ENCODE measurements at places on chromosomes 13 and 19.

DNA sequence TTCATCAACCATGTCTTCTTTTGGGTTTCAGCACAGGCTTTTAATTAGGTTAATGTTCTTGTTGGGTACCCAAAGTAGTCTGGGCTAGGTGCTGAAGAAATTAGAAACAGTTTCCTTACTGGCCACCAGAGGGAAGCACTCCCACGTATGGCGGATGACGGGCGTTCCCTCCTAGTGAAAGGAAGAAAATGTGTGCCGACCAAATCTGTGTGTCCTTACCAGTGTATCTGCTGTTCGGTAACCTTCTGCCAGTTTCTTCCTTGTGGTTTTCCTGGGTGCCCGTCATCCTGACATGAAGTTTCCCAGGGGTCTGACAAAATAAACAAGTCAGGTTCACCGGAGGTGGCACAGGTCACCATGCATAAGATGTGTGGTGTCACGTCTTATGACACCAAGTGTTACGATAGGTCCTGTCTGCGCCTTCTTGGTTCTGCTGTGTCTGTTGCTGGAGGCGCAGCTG lies 6.0 kb upstream of the WDR88 start:
- peak; percentile 62 for DNase-seq

DNA sequence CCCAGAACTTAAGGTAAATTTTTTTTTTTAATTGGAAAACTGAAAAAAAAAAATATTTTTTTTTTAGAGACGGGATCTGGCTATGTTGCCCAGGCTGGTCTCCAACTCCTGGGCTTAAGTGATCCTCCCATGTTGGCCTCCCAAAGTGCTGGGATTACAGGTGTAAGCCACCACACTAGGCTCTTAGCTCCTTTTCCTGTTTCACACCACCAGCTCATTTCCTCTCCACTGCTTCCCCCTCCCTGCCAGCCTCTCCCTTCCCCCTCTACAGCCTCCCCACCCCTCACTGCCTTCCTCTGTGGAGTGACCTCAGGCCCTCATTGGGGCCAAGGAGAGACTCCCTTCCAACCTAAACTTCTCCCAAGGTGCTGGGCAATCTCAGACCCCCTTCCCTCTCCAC lies 4.2 kb upstream of the GIPR start:
- no peak for DNase-seq

DNA sequence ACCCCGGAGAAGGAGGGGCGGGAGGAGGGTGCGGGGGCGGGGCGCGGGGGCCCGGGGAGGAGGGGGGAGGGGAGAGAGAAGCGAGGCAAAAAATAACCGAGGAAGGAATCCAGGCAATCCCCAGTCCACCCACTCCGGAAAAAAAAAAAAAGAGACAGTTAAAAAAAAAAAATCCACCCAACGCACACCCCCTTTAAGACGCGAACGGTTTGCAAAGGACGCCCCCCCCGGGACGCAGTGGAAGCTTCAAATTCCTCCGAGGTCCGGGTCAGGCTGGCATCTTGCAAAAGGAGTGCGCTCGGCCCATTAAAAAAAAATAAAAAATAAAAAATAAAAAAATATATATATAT lies at the start of gene CACNA1A:
Gene CACNA1A (minus strand): TSS at position 9 of the 350 bp plus-strand sequence. CDS start 255 bp downstream, outside the sequence.
- DNase-seq = peak; percentile 19

- DNase-seq = peak; percentile 3
Observed at GRCh38 chr19:44303320-44303719, 1.5 kb downstream of the ZNF235 start.

DNA sequence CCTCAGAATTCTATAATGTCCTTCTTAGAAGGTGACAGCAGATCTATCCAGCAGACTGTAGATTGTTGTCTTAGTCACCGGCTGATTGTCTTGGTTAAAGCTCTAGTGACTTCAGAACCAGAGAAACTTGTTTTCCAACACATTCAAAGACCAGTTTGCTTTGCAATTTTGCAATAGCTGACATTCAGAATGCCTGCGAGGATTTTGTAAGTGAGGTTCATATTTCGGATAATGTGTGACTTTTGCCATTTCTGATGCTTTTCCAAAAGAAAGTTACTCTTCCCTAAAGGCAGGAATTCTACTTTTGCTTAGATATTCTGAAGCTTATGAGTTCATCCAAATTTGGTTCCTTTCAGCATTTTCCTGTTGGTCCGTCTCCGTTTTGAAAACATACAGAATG lies 13.2 kb downstream of the SPINT2 start:
- DNase-seq = no peak

- no peak for DNase-seq
Observed at GRCh38 chr19:39207293-39207836, 3.3 kb upstream of the SYCN start.

GRCh38 chr13:76822698-76823267 lies 63.4 kb downstream of the KCTD12 start:
- DNase-seq = peak; percentile 31

DNA sequence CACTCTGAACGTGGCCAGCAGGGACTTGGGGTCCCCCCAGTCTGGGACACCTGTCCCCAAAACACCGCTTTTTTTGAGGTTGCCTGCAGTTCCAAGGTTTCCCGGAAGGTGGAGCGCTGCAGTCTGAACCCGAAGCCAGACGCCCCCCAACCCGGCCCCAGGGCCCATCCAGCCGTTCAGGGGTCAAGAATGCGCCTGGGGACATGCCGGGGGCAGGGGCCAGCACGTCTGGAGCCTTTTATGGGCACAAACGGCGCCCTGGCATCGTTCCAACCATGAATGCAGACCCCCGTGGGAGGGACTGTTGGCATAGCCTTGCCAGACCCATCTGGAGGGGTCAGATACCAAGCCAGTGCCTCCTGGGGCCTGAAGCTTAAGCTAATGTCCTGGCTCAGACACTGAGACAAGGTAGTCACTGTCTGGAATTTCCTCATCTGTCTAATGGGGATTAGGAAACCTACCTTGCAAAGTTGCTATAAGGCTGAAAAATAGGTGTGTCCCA lies 6.9 kb downstream of the S1PR5 start:
- DNase-seq = no peak

- no peak for DNase-seq
Observed at GRCh38 chr13:71967990-71968389, 101.0 kb upstream of the DACH1 start.

DNA sequence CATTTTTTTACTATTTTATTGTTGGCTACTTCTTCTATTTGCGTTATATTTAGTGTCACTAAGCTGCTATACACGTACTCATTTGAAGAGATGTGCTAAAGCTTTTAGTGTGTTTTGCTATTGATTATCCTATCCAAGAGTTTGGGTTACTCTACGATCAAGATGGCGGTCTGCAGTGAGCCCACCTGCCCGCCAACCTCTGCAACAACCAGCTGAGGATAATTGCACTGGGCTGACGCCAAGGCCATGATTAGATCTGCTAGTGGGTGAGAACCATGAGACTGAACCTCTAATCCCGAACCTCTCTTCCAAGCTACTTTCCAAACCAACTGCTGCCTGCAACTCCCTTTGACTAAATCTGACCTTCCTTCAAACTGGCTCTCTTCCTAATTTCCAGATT lies 1.8 kb downstream of the CPB2 start:
- no peak for DNase-seq

- no peak for DNase-seq
Observed at GRCh38 chr19:45554481-45554880, 30.1 kb downstream of the OPA3 start.

GRCh38 chr19:19296953-19297689 lies 23.2 kb downstream of the SUGP1 start:
- DNase-seq = no peak

- DNase-seq = peak; percentile 46
Observed at GRCh38 chr19:55156202-55157063, 1.1 kb downstream of the TNNI3 start.

DNA sequence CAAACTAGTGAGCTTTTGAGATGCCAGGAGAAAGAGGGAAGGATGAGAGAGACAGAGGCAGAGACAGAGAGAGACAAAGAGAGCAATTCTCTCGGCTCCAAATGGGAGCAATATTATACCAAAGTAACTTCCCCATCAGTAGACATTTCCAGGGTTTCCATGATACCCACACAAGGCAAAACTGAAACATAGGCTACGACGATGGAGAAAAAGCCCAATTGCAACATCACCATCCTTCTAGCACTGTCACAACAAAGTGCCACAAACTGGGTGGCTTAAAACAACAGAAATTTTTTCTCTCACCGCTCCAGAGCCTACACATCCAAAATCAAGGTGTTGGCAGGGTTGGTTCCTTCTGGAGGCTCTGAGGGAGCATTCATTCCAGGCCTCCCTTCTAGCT lies 81.4 kb downstream of the KCTD12 start:
- no peak for DNase-seq

- peak; percentile 46 for DNase-seq
Observed at GRCh38 chr13:99045396-99045795, 67.5 kb upstream of the DOCK9 start.

- DNase-seq = no peak
Observed at GRCh38 chr19:3981736-3982681, 3.3 kb downstream of the EEF2 start.

DNA sequence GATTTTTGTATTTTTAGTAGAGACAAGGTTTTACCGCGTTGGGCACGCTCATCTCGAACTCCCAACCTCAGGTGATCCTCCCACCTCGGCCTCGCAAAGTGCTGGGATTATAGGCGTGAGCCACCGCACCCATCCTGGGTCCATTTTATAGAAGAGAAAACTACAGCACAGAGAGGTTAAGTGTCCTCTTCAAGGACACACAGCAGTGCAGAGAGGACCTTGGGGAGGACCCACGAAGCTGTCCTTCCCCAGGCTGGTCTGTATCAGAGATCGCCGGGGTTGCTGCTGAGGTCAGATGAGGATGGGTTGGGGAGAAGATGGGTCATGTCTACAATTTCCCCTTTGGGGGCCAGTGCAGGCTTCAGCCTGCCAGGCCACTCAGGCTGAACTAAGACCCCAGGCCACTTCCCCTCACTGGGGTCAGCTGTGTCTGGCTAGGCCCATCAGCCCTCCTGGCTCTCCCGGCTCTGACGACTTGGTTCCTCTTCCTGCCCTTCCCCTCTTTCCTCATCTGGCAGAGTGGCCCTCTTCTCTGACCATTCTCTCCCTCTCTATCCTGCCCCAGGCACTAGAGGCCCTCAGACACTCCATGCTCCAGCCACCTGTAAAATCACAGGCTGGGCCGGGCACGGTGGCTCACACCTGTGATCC lies 9.6 kb downstream of the MYO1F start:
- no peak for DNase-seq

DNA sequence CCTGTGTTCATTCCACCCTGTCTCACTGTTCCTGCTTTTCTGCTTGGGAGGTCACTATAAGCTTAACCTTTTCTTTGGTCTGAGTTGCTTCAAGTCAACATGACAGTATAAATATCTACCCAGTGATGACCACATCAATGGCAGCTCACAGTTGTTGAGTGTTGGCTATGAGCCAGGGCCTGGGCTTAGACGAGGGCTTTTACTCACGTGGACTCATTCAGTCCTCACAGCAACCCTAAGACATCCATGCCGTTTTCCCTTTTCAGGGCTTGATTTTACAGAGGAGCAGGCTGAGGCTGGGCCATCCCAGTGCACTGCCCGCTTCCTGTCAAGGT lies 10.2 kb upstream of the CCDC97 start:
- DNase-seq = peak; percentile 53

DNA sequence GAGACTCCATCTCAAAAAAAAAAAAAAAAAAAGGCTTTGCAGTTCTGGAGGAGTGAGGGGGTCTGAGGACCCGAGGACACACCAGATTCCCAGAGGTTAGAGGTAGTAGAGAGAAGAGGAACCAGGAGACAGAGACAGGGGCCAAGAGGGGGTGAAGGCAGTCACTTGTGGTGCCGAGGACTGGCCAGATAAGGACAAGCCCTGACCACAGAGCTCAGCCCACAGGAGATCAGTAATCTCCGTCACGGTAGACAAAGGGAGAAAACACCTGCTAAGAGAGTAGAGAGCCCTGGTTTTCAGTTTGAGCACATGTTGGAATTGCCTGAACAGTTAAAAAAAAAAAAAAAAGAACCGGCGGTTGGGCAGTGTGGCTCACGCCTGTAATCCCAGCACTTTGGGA lies 1.7 kb upstream of the PRAM1 start:
- no peak for DNase-seq

DNA sequence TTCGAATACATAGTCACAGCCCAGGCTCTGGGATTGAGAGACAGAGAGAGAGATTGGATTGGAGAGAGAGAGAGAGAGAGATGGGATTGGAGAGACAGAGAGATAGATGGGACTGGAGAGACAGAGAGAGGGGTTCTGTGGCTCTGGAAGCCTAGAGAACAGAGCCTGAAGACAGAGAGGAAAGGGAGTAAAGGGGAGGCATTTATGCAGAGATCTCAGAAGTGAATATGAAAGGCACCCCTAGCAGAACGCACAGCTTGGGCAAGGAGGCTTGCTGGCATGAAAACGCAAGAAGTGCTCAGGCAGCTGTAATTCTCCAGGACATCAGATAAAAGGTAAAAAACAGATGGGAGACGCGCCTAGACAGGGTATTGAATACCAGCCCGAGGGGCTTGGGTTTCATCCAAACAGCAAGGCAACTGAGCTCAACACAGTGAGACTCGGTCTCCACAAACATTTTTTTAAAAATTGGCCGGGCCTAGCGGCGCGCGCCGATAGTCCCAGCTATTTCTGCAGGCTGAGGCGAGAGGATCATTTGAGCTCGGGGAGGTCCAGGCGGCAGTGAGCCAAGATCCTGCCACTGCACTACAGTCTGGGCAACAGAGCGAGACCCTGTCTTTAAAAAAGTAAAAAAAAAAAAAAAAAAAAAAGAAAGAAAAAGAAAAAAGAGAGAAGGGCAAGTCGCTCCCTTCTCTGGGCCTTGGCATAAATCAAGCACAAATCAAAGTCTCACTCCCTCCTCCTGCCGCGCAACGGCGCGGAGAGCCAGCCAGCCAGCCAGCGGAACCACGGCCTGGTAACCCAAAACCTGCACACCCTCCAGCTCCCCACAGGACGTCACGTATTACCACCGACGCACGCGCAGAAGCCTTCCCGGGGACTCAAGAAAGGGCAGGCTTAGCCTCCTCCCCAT lies 774 bp upstream of the PPP2R1A start:
- DNase-seq = no peak

DNA sequence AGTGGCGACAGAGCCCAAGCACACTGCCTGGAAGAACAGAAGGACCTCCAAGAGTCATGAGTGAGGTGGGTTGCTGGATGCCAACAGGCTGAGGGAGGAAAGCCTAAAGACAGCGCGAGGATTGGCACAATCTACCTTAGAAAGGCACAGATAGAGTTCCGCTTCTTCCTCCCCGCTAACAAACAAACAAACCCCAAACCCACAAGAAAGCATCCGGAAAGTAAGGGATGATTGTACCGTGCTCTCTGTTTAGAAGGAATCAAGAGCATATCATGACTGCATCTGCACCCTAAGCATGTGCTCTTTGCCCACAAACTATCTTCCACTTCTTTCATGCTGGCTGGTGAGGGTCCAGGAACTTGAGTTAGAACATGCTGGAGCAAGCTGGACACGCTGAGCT lies 233.0 kb upstream of the KLF12 start:
- DNase-seq = no peak
